Femur (tissue), 1 donor: ENCODE measurements at places on chromosomes 2 and 18.

- no peak for DNase-seq
These were observed 44.2 kb downstream of the ARID5A start for GRCh38 chr2:96580771-96581170.

DNA sequence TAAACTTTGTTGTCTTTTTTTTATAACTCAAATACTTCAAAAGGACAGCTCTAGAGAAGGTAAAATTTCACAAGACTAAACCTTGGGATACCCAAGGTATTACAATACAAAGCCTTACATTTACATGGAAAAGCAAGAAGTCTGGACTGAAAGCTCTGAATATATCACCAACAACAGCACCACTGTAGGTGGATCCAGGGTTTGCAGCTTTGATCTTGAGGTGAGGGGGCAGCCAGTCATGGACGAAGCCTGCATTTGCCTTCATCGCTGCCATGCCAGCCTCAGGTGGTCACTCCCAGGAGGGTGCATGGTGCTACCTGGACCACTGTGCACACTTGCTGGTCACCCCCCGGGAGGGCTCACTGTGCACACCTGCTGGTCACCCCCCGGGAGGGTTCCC, 36.6 kb downstream of the RBFA start:
- DNase-seq: no peak

GRCh38 chr18:76592981-76593381, 97.9 kb upstream of the ZNF516 start:
- no peak for DNase-seq

DNA sequence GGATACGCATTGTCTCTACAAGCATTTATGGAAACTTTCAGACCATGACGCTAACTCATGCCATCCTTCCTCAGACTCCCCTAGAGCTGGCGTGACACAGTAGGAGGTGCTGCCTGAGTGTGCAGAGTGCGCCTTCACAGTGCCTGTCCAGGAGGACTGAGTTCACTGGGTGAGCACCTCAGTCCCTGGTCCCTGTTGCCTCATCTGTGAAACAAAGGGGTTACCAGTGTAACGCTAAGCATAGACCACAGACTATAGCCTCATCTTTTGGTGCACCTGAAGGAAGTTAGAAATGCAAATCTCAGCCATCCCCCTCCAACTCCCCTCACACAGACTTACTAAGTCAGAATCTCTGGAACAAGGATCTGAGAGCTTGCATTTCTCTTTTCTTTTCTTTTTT, 142.8 kb downstream of the TMEM17 start:
- no peak for DNase-seq

- no peak for DNase-seq
These were observed 157.1 kb downstream of the GALNT14 start for GRCh38 chr2:30981096-30981495.

DNA sequence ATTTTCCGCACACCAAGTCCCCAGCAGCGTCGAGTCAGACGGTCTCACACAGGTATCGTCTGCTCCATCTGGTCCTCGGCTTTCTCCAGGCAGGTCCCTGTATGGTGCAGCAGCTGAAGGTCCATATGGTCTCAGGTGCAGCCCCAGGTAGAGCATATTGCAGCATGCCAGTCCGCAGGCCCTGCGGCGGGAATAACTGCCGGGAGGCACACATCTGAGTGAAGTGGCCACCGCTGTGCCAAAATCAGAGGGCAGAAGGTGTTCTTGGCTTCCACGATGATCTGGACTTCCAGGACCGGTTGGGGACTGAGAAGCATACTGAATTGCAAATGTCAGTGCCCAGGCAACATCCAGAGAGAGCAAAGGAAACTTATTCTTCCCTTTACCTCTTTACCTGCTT, 320.3 kb downstream of the RNF144A start:
- no peak for DNase-seq

DNA sequence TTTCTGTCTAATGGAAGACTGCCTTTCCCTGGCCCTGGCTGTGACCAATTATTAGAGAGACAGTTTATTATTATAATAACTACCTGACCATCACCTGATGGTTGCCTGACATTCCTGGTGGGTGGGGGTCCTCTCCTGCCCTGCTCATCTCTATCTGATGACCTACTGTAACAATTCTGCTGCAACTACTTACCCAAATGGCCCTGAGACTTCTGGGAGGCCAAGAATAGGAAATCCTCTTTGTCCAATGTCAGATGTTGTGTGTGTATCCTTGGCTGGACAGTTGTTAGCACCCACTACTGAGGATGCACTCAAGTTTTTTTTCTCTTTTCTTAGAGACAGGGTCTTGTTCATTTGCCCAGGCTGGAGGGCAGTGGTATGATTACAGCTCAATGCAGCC, 110.3 kb downstream of the DDX1 start:
- no peak for DNase-seq

DNA sequence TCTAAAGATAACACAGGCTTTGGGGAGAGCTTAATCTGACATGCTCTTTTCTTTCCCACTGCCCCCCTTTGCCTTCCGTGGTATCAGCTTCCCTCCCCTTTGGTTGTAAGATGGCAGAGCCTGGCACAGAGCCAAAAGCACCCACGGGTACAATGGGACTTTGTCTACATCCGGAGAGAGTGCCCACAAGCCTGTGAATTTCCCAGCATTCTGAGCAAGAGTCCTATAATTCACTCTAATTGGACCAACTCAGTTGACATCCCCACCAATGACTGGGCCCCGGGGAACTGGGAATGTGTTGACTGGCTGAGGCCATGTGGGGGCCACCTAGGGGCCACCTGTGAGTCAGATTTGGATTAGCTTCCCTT, 20.1 kb upstream of the C2orf72 start:
- no peak for DNase-seq

- DNase-seq: no peak
These were observed 243.9 kb upstream of the GULP1 start for GRCh38 chr2:188047735-188048134.

DNA sequence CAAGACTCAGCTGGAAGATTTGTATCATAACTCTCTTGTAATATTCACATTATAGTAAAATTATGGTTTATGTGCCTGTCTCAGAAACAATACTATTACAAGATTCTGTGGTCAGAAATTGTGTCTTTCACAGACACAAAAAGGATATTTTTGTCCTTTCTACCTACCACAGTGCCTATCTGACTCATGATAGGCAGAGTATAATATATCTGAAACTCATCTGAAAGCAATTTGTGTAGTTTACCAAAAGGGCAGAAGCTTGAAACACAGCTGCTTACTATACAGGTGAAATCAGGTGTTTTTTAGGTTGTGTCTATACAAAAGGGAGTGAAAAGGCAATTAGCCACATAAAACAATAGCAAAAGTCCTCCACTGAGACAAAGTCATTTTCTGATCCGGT, 10.9 kb downstream of the TMEM200C start:
- no peak for DNase-seq
